ENCODE measurements at places on chromosomes 11 and 22.
A peak's percentile ranks its signal among the peaks of the same experiment; 100 is the strongest.

DNA sequence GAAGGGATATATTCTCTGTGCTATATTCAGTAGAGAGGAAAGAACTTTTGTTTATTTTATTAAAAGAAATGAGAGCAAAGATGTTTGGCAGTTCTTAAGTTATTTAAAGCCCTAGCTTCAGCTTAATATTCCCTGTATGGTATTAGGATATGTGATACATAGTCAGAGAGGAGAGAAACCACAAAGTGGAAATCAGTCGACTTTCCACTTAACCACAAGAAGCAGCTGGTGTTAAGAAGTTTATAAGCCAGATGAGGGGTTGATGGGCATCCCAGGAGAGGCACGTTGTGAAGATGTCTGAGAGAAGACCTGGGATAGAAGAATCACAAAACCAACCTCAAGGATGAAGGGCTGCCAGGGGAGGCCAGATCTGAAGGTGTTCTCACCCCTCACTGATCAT is 23.3 kb upstream of the PHF21B start:
- no peak for DNase-seq

GRCh38 chr11:61907871-61908729 is 9.3 kb downstream of the RAB3IL1 start:
- no peak for DNase-seq

DNA sequence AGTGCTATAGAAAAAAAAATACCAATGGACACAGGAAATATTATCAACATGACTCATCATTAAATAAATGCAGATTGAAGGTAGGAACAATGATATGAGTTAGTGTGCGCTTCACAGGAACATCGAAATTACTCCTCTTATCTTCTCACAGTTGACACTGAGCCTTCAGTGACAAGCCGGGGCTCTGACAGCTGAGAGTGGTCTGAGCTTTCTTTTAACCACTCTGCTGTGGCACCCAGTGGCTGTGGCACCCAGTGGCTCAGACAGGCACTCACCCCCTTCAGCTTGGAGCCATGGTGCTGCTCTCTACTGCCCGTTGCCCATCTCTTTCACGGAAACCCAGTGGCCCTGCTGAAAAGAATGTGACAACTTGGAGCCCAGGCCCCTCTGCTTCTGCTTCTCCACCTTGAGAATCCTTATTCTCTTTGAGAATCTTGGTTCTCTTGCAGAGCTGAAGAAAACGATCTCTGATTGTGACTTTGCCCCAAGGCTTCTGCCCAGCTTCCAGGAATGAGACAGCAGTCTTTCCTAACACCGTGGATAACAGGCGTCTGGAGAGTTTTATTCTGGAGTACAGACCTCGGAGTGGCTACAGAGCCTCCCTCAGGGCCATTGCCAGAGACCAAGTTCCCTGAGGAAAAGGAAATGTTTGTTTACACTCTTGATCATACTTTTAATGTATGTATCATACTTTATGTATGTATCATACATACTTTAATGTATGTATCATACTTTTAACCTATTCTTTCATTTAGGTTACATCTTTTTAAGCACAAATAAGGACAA is 37.1 kb upstream of the OR8B8 start:
- no peak for DNase-seq

- no peak for DNase-seq
These were observed 40.0 kb upstream of the LRRC4C start for GRCh38 chr11:41499429-41499828.

DNA sequence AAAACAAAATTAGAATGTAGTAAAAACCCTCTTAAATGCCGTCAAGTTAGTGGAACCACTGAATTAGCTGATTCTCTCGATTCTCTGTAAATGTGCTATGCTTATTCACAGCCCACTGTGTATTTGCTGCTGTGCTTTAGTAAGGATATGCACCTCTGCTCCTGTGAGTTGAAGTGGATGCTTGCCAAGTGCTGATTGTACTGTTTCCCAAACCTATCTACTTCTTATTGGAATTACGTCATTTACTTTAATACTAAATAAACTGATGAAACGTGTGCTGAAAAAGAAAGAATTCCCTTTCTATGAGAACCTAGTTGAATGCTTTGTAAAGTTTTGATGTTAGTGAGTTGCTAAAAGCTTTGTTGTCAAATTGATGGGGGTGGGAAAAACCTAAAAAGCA is 158.4 kb downstream of the LRRC4C start:
- no peak for DNase-seq

DNA sequence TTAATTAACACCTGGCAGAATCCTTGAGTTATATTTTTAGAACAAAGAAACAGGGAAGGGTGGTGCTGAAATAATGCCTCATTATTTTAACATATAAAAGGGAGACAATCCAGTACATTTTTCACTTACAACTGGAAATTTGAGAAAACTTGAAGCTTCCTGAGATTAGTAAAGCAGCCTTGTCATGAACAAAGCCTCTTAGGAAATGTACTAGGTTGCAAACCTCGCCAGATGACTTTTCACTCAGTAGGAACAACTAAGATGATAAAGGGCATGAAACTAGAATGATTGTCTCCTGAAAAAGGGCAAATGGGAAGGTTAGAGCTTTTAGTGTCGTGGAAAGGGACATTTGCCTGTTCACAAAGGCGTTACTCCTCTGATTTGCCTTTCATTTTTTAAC is 289.6 kb downstream of the ETS1 start:
- no peak for DNase-seq

DNA sequence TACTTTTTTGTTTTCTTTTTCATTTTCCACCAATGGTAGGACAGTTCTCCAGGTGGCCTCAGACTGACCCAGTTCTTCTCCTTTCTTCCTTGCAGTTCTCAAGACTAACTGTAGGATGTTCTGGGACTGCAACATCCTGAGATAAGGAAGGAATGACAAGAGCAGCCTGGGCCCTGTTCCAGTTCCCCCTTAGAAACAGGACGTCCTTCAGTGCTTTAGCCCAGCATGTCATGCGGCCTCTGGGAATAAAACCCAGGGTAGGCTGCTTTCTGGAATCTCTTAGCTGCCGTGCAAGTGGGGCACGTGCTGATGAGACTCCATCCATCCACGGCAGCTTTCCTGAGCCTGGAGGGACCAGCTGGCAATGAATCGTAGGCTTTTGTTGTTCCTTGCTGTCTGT is 24.0 kb upstream of the CADM1 start:
- DNase-seq = no peak

- no peak for DNase-seq
These were observed 111.2 kb downstream of the ZNF280B start for GRCh38 chr22:22397292-22397870.

DNA sequence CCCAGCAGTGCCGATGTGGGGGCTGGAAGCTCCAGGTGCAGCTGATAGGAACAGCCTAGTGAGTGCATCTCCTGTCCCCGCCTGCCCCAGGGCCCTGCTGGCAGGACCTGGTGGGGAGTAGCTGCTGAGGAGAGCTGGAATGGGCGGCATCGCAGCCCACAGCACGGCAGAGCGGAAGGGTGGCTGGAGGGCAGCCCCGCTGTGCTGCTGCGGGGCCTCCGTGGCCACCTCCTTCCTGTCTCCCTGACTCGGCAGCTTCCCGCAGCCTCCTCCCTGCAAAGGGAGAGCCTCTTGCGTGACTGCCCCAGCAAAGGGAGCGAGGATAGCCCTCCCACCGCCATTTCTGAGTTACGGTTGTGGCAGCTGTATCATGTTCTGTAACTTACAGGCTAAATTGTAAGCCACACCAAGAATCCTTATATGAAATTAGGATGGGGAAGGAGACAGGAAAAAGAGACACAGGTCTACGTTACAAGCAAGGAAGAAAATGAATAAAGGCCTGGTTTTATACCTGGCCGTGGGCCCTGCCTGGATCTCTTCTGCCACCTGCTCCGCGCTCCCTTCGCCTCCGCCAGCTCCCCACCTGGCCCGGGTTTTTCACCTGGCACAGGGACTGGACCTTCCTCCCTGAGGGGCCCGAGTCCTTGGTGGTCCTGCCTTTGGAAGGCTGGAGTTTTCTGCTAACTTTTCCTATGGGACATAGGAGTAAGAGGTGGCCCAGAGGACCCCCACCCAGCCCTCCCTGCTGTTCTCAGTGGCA is 10.0 kb downstream of the TPCN2 start:
- DNase-seq = no peak

DNA sequence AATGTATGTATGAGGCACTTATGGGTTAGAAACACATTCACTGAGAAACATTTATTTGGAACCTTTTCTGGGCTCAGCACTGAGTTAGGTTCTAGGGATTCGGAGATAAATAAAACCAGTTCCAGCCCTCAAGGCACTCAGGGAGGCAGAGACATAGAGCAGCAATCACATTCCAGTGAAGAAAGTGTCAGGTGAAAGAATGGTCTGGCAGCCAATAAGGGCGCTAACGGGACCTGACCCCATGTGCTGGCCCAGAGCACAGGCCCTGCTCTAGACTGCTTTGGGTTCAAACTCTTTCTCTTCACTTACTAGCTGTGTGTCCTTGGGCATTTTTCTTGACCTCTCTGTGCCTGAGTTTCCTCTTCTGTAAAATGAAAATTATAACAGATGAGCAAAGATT is 146.0 kb upstream of the SYT13 start:
- DNase-seq = no peak

- peak; percentile 78 for DNase-seq
These were observed 1.6 kb downstream of the FADS1 start for GRCh38 chr11:61814958-61815789.

DNA sequence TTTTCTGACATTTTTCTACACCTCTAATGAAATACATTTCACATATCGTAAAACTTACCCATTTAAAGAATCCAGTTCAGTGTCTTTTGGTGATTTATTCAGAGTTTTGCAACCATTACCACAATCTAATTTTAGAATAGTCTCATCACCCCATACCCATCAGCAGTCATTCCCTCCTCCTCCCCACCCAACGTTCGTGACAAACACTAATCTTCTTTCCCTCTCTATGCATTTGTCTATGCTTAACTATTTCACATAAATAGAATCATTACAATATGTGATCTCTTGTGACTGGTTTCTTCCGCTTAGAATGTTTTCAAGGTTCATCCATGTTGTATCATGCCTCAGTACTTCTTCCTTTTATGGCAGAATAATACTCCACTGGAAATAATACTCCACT is 9.5 kb downstream of the TTC28 start:
- no peak for DNase-seq

GRCh38 chr11:129067454-129067853 is 124.7 kb downstream of the ARHGAP32 start:
- DNase-seq = no peak

GRCh38 chr11:120132645-120133185 is 5.2 kb downstream of the TRIM29 start:
- DNase-seq = no peak

DNA sequence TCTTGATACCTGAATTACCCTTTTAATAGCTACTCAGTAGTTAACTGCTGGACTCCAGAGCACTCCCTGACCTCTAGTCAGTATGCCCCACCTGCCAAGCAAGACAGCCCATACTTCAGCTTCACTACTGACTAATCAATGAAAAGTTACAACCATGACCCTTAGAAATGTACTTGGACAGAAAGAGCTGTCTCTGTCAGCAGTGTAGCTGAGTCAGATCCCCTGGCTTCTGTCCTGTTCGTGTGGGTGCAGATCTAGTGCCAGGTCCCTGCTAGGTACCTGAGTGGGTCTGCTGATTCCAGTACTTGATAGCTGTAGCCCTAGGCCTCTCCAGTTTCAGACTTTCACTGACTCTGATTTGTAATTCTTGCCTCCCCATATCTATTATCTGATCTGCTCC is 265.8 kb upstream of the POU2AF2 start:
- no peak for DNase-seq

DNA sequence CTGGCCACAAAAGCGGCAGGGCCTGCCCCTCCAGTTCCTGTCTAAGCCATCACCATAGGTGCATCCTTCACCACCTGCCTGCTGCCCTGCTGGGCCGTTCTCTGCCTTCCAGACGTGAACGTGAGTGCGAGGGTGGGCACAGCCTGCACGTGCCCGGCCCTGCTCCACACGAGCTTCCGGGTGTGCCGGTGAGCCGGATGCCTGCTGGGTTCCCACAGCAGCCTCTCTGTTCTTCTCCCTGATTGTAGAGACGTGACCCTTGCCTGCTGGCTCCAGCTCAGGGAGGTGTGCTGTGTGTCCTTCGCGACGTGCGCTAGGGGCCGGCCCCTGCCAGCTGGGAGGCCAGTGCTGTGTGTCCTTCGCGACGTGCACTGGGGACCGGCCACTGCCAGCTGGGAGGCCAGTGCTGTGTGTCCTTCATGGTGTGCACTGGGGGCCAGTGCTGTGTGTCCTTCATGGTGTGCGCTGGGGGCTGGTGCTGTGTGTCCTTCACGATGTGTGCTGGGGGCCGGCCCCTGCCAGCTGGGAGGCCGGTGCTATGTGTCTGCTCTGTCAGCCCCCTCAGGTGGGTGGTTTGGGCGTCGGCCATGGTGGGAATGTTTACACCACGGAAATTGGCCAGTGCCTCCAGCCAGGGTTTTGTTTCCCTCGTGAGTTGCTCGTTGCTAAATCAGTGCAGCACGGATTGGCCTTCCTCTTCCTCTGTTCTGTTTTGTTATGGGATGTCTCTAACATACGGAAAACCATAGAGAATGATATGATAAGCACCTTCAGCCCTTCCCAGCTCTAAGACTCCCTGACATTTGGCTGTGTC is 35.4 kb upstream of the BRSK2 start:
- no peak for DNase-seq

Measured in activated CD8-positive, alpha-beta T cell treated with anti-CD3 and anti-CD28 coated beads, Interleukin-2, amount 10 ng/mL, durations not matched to agents 7 days and 5 days (primary cell).